ENCODE measurements at places on chromosomes 3 and 15.

DNA sequence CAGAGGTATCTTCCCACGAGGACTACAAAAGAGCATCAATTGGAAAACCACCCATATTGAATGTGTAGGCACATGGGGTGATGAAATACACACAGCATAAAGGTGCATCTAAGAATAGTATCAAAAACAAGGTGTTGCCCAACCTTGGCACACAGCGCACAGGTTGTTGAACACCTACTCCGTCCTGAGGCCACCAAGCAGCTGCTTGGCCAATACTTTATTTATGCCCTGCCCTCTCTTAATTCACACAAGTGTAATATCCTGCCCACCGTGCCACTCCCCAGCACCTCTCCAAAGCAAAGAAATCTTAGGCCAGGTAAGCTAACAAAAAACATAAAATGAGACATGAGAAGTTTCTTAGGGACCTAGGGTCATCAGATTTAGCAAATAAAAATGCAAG is 31.2 kb downstream of the WWTR1 start:
- DNase-seq, result no peak

GRCh38 chr3:181442066-181442465 is 269.7 kb upstream of the SOX2 start:
- DNase-seq, result no peak

GRCh38 chr15:63324770-63325169 is 47.4 kb downstream of the APH1B start:
- DNase-seq, result no peak

DNA sequence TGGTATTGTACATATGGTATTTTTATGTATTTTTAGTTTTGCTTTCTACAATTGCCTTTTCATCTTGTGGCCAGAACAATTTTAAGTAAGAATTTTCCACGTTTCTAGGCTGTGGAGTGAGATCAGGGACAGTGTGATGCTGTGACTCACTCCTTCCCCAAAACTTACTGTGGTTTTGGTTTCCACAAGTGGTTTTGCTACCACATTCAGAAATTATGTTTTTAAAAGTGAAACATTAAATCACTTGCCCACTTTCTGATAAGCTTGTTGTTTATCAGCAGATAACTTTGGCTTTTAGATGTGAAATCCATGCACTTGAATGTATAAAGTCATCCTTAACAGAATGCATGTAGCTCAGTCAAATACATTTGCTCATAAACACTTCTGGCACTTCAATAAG is 192.2 kb upstream of the THRB start:
- DNase-seq, result no peak

Data from T follicular helper cell (primary cell).